ENCODE measurements at places on chromosomes 4 and X.

- DNase-seq, result no peak
These were observed 27.9 kb upstream of the KIAA0232 start for GRCh38 chr4:6754481-6755087.

GRCh38 chr4:100984901-100985300 is 362.4 kb downstream of the PPP3CA start:
- DNase-seq, result no peak

DNA sequence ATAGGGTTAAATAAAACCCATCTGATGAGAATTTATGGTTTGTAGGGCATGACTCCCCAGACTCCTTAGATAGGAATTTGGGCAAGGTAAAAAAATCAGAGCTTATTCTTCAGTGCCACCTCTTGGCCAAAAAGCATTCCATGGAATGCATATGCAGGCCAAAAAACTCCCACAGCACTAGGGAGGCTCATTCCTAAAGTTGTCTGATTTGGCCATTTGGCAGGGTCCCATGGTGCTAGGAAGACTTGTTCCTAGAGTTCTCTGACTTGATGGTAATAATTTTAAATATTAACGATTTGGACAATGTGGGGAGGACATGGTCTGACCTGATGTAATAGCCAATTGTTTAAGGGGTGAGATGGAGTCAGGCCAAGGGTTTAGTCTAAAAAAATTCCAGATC is 93.0 kb downstream of the SPIN4 start:
- DNase-seq, result no peak

DNA sequence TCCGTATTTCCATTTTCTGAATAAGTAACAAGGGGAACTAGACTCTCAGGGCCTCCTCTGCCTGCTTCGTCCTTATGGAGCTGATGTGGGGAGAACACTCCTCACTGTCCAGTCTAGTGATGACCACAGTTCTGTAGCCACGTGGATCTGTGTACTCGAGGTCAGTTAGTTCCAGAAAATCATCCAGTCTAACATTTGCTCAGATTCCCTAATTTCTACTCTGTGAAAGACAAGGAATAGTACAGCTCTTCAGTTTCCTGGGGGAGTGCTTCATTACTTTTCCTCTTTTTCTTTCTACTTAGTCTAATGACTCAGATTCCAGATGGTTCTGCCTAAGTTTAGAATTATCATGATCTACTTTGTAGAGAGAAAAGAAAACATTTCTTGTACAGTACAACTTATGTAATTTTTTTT is 82.6 kb downstream of the SORBS2 start:
- no peak for DNase-seq

DNA sequence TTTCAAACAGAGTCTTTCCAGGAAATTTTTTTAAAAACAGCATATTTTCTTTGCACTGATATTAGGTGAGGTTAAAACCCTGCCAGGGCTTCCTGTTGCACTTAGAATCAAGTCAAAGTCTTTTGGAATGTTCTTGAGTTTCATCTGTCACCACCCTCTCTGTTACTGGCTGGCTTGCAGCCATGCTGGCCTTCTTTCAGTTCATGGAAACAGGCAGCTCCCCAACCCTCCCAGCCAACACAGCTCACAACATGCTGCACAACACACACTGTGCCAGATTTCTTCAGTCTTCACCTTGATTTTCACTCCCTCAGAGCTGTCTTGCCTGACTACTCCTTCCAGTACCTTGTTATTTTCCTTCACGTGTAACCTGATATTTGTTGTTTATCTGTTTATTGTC is 129.5 kb downstream of the KCNIP4 start:
- no peak for DNase-seq

DNA sequence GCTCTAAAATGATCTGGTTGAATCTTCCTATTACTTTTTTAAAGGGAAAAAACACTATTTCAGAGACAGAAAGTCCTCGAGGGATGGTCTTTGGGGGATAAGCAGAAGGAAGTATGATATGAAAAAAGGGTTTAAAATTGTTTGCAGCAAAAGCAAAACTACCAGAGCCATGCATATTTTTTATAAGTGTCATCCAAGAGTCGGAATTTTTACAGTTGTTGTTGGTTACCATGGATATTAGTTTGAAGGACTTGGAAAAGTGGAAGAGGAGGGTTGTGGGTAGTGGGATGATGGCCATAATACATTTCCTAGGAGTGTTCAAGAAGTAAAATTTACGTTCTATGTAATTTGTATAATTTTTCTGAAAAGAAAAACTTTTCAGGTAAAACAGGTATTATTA is 134.4 kb downstream of the PCDH7 start:
- DNase-seq, result no peak

GRCh38 chrX:49910344-49910743 is 12.1 kb upstream of the CLCN5 start:
- no peak for DNase-seq

DNA sequence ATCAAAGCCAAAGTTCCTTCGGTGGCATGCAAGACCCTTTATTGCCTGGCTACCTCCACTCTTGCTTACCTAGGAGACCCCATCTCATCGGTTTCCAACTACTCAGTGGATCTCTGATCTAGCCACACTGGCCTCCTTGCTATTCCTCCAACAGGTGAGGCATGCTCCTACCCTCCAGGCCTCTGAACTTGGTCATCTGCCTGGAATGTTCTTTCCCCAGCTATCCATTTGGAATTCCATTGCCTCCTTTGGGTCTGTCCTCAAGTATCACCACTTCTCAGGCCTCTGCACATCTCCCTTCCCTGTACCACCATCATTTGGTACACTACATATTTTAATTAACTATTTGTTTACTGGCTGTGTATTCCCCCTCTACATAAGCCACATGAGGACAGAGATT is 11.2 kb downstream of the LGI2 start:
- DNase-seq, result no peak

DNA sequence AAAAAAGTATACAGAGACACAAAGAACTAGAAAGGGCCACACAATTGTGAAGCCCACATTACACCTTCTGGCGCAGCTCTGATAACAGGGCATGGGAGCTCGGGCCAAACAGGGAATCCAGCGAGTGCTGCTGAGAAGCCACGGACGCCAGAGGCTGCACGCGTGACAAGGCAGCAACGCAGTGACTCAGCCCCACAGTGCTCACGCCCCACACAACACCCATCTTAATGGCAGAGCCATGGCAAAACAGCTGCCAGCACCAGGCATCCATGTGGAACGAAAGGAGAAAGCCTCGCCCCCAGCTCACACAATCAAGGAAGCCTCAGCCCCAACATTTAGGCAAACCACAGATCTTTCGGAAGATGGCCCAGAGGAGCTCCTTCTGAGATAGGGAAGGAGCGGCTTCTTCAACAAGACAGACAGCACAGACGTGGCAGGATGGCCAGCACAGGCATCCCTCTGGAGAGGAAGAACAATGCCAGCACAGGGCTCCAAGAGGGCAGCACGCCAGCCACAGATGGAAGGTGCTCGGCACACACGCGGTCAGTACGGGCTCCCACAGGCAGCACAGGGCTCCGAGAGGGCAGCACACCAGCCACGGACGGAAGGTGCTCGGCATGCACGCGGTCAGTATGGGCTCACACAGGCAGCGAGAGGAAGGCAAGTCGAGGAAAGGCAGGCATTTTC is 33.1 kb downstream of the GAK start:
- no peak for DNase-seq

- no peak for DNase-seq
These were observed 32.1 kb downstream of the HUWE1 start for GRCh38 chrX:53654376-53654775.

- no peak for DNase-seq
These were observed 67.0 kb upstream of the GPC4 start for GRCh38 chrX:133482056-133482952.

DNA sequence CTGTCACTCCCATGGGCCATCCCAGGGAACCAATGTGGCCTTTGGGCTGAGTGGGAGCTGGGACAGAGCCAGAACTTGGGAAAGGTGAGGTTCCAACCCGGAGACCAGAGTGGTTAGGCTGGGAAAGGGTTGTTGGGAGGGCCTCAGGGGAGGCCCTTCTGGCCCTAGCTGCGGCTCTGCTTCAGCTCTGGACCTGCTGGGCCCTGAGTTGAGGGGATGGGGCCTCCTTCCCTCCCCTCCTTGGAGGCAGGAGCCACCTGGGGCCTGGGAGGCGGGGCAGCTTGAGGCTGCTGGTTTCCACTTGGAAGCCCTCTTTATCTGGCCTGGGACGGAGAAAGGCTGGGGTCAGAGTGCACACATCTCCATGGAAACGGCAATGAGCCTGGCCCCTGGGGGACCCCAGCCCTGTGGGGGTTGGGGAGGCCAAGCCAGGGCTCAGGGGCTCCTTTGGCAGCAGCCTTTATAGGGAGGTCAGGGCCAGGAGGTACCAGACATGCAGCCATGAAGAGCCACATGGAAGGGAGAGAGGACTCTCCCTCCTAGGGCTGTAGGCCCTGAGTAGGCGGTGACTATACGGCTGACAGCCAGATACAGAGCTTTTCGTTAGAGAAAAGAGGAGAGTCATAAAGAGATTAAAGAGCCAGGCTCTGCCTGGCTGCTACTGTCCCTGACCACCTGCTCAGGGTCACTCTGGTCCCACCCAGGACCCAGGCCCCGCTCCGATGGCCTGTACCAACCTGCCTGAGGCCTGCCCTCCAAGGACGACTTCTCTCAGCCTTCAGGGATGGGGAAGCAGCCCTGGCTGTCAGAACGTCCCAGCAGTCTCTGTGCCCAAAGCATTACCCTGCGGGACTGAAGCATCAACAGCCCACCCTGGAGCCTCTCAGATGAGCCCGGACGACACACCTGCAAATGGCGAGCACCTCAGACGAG is 6.9 kb upstream of the NSD2 start:
- peak; percentile 65 for DNase-seq

GRCh38 chr4:144399927-144400326 is 246.0 kb upstream of the HHIP start:
- no peak for DNase-seq

GRCh38 chrX:100376576-100376975 is 33.5 kb downstream of the PCDH19 start:
- no peak for DNase-seq

- peak; percentile 22 for DNase-seq
These were observed 164.6 kb upstream of the BCOR start for GRCh38 chrX:40262157-40263013.

GRCh38 chr4:68536375-68536774 is 39.7 kb downstream of the UGT2B17 start:
- DNase-seq, result no peak

DNA sequence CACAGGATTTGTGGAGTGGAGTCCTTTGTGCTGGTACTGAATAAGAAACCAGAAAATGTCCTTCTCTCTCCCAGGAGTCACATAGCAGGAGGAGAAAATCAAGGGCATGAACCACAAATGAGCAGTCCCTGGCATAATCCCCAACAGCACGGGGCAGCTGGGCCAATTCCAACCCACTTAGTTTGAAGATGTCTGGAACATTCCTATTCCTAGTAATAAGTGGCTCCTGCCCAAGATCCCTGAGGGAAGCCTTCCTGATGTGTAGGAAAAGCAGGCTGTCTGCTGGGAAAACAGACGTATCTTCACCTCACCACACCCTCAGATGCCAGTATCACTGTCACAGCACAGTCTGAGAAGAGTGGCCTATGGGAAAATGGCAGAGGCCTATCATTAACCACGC is 182.8 kb upstream of the MAP3K15 start:
- DNase-seq, result no peak

- DNase-seq, result no peak
These were observed 56.6 kb downstream of the BRCC3 start for GRCh38 chrX:155127940-155128339.

DNA sequence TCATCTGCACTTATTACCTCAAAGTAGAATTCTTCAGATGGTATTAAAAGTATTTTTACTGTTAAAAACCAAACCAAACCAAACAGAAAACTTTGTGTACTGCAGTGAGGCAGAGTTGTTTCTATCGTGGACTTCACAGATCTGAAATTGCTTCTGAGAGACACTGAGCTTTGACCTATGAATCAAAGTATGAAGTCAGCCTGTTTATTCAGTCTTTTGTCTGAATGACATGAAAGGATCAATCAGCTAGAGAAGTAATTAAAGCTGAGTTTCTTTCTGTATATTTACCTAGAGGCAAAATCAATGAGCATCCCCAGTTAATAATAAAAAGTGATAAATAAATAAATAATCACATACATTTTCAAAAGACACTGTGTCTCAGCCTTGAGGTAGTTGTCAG is 2121.0 kb downstream of the PCDH7 start:
- no peak for DNase-seq

DNA sequence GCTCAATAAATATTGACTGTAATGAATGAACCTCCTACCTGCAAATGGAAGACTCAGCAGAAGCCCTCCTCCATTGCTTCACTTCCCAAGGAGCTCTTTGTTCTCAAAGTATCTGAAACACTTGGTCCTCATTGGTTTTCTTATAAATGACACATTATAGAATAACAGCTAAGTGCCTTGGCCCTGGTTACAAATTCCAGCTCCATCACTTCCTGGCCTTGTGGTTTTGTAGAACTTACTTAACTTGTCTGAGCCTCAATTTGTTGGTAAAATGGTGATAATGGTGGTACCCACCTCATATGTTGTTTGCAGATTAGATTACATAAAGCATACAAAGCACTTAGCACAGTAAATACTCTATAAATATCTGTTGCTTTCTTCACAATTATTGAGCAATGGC is 25.2 kb upstream of the SMIM20 start:
- no peak for DNase-seq

DNA sequence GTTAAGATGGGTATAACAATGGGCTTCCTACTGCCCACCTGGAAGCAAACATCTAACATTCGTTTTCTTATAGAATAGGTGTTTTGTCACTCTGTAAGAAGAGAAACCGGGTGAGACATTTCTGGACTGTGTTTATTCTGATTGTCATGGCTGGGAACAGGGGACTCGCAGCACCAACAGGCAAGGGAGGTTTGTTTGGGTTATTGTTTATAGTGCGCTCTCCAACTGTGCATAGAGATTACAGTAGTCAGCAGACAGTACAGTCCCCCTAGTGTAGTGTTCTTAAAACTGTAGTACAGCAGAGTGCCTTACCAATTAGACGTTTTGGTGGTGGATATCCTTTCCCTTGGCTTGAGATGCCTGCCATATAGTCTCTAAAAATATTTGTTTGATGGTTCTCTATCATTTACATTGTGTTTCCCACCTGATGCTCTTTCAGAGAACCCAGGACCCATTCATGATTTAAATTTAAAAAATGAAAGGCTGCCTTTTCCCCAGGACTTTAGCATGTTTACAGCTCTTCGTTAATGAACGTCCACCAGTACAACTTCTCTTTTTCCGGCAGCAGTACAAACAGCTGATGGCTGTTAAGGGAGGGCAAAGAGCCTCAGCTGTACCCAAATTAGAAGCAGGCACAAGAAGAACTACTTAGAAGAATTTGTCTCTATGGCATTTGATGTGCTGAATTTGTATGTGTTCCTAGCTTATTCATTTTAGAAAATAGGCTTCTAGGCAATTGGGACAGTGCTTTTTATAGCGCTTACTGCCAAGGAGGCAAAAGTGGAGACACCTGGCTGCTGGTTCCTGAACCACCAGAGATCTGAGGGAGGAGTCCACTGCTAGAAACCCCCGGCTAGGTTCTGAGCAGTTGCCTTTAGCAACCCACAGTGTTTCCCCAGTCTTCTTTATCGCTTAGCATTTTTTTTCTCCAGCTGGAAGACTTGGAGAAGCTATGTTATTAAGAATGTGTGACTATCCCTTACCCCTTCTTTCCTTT is 1.0 kb upstream of the RNF150 start:
- DNase-seq, result no peak

- no peak for DNase-seq
These were observed 38.8 kb upstream of the TADA2B start for GRCh38 chr4:7004331-7004730.

GRCh38 chr4:105963461-105964400 is 68.5 kb downstream of the NPNT start:
- DNase-seq, result no peak

- no peak for DNase-seq
These were observed 149.3 kb downstream of the RASL11B start for GRCh38 chr4:53011259-53011905.
